ENCODE measurements at places on chromosomes 3 and 15.

DNA sequence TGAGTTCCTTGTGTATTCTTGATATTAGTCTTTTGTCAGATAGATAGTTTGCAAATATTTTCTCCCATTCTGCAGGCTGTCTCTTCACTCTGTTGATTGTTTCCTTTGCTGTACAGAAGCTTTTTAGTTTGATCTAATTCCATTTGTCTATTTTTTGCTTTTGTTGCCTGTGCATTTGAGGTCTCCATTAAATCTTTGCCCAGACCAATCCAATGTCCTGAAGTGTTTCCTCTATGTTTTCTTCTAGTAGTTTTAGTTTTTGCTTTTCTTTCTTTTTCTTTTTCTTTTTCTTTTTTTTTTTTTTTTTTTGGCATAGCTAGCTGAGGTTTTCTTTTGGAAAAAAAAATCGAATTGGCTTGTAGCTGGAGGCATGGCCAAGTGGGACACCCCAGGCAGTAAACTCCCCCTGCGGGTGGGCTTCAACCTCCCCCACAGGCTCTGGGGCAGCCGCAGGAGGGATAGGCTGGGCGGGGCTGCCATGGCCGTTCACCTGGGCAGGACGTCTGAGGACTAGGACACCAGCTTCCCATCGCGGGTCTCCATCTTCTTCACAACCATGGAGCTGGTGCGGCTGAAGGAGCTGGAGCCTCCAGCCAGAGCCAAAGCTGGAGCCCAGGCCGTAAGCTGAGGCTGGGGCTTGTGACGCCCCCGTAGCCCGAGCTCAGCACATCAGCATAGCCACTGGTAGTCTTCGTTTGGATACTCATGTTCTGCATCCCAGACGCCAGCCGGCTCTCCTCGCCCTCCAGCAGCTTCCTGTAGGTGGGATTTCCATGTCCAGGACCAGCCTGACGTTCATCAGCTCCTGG, 16.2 kb upstream of the PSTPIP1 start:
- no peak for DNase-seq

- no peak for DNase-seq
Observed at GRCh38 chr15:71792521-71792920, 17.8 kb upstream of the NR2E3 start.

DNA sequence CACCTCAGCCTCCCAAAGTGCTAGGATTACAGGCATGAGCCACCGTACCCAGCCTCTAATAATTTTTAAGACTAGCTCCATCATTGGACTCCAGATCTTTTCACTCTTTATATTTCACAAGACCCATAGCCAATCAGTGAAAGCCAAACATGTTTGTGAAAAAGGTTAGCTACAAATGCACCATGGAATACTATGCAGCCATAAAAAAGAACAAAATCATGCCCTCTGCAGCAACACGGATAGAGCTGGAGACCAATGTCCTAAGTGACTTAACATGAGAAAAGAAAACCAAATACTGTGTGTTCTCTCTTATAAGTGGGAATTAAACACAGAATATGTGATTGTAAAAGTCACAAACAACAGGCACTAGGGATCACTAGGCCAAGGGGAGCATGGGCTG, 3.2 kb downstream of the SCAPER start:
- DNase-seq = no peak

GRCh38 chr3:108090701-108091497, at the start of gene CD47:
TSS of gene CD47 (minus strand) at chr3:108091031. CDS start at chr3:108090908, 123 bp downstream.
- DNase-seq = peak; percentile 96

- DNase-seq = no peak
Observed at GRCh38 chr3:195195321-195196209, 75.4 kb downstream of the XXYLT1 start.

GRCh38 chr15:89888214-89888804, 5.5 kb downstream of the AP3S2 start:
- no peak for DNase-seq

DNA sequence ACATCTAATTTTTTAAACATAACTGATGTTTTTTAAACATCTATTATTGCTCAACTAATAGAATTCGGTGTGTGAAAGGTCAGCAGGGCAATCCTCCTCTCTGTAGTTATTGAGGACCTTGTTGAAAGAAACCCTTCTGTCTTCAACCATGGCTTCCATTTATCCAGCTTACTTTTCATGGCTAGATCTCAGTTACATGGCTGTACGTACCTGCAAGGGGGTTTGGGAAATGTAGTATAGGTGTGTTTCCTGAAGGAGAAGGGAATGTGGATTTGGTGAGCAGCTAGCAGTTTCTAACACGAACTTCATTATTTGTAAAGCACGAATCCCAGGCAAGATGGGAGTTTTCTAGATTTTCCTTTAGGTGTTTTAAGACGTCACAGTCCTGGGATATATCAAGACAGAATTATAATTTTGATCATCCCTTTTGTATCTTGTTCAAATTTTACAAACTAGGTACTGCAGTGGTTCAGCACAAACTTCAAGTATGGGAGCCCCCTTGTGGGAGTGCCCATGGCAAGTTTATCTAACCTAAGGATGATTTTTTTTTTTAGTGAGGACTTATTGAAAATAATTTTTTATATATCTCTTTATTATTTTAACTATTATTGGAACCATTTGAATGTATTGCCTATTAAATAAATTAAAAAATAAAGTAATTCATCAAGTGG, 41.6 kb downstream of the FBXL2 start:
- DNase-seq = no peak

- no peak for DNase-seq
Observed at GRCh38 chr15:90529011-90529370, 732 bp upstream of the CRTC3 start.

GRCh38 chr15:40911693-40912092, 17.4 kb downstream of the VPS18 start:
- DNase-seq = no peak

GRCh38 chr15:85440451-85440850, 60.0 kb downstream of the AKAP13 start:
- DNase-seq = no peak

DNA sequence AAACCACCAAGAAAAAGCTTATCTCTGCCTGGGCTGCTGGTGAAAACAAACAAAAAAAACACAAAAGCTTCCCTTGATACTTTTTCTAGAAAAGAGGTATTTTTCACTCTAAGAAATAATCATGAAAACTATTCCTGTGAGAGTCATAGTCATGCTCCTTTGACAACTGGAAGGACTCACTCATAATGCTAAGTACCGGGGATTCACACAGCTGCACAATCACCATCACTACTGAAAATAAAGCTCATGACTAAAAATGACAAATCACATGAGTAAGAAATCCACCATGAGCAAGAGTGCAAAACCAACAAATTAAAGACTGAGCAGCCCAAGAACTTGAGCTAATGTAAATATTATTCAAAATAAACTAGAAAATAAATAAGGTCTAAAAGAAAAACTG, 10.6 kb upstream of the POU1F1 start:
- DNase-seq = no peak

- DNase-seq = no peak
Observed at GRCh38 chr3:115986555-115987207, 363.4 kb downstream of the GAP43 start.

GRCh38 chr15:39426552-39427532, 154.0 kb upstream of the THBS1 start:
- DNase-seq = peak; percentile 86

- no peak for DNase-seq
Observed at GRCh38 chr3:42140665-42141203, 49.6 kb downstream of the TRAK1 start.
